NT2/D1 (cell line): ENCODE measurements at places on chromosomes 6 and 20.

DNA sequence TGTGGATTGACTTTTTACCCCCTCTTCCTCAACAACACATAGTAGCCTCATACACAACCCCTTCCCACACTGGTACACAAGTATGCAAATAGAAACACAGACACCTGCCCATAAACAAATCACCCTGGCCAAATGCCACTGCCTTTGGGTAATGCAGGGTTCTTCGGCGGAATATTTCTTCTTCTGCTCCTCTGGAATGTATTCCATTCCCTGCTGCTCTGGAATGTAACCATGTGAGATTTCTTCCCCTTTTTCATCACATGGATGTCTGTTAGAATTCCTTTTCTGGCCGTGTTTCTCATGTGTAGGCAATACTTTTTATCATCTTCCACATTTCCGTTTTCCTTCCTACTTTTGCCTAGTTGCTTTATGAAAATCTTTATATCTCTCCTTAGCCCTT is 76.1 kb upstream of the TPD52L1 start:
- DNase-seq: no peak

- DNase-seq: no peak
Measured at GRCh38 chr6:65259982-65260381, 447.0 kb downstream of the EYS start.

DNA sequence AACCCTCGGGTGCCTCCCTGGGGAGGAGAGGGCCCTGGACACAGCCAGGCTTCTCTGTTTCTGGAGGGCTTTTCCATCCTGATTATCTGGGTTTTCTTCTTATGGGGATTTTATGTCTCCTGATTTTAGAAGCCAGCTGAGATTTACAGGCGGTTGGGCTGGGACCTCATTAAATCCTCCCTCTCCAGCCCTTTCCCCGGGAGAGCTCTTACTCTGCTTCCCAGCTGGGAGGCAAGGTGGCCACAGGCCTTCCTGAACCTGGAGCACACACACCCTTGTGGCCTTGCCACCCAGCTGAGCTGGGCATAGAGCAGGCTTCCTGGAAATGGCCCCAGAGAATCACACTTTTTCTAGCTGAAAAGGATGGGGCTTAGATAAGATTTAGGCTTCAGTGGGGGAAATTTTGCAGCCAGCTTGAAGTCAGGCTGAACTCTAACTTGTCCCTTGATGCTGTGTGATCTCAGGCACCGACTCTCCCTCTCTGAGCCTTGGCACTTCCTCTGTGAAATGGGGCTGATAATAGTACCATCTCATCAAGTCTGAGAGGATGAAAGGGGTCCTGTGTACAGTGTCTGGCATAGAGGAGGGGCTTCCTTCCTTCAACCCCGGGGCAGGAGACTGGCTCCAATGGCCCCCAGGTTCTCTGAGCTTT is 16.6 kb downstream of the VSTM2L start:
- no peak for DNase-seq

- DNase-seq: no peak
Measured at GRCh38 chr6:2190661-2191389, 54.6 kb downstream of the GMDS start.

GRCh38 chr20:21432911-21433310 is 35.6 kb upstream of the NKX2-4 start:
- no peak for DNase-seq

GRCh38 chr20:23341073-23341472 is 9.5 kb upstream of the NXT1 start:
- DNase-seq: no peak

GRCh38 chr20:57791178-57791962 is 81.6 kb upstream of the PMEPA1 start:
- DNase-seq: no peak

- DNase-seq: no peak
Measured at GRCh38 chr6:99789767-99790166, 183.1 kb downstream of the PRDM13 start.

- DNase-seq: no peak
Measured at GRCh38 chr6:7640607-7641577, 50.9 kb downstream of the SNRNP48 start.

DNA sequence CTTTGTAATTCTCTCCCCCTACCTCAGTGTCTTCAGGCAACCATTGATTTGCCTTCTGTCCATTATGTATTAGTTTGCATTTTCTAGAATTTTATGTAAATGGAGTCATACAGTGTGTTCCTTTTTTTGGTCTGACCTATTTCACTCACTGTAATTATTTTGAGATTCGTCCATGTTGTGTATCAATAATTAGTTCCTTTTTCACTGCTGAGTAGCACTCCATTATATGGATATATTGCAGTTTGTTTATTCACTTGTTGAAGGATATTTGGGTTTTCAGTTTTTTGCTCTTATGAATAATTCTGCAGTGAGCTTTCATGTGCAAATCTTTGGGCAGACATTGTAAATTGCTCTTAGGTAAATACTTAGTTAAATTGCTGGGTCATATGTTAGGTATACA is 97.1 kb downstream of the CTNNBL1 start:
- no peak for DNase-seq

DNA sequence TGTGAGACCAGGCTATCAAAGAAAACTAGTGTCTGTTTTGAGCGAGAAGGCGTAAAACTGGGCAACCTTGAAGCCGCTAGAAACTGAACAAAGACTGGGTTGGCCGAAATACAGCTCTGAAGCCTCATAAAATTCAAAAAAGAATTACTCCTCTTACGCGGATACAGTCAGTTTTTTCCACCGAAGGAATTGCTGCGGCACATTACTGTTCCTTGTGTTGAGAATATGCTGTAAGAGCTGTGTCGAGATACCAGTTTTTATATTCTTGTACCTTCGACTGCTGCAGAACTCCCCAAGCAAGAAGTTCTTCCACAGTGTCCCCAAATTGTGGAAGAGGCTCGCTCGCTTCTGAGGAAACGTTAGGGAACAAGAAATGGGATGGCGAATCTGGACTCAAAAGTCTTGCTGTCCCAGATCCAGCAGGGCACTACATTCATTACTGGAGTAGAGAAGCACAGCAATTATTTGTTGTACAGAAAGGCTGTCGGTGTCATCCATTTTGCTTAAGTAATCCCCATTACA is 523 bp upstream of the COX7A2 start:
- DNase-seq: no peak

- DNase-seq: no peak
Measured at GRCh38 chr6:53375847-53376246, 27.1 kb upstream of the ELOVL5 start.

GRCh38 chr6:93784794-93785693 is 365.7 kb upstream of the EPHA7 start:
- DNase-seq: no peak
